ENCODE measurements at places on chromosomes 2 and 18.
A peak's percentile ranks its signal among the peaks of the same experiment; 100 is the strongest.

- H3K4me1 ChIP-seq: no peaks in the 10 kb centered on the region
- no peak for DNase-seq
- H3K27me3 ChIP-seq: peaks cover 5% of the 10 kb centered on the region
- H3K36me3 ChIP-seq: no peaks in the 10 kb centered on the region
- H3K4me3 ChIP-seq: no peak overlapping the region
- no peak overlapping the region for H3K27ac ChIP-seq
These were observed 127.6 kb downstream of the MAPK4 start for GRCh38 chr18:50687491-50687890.

GRCh38 chr2:100423631-100424030, 6.2 kb upstream of the CHST10 start:
- DNase-seq: no peak
- no peak overlapping the region for H3K4me3 ChIP-seq
- no peaks in the 10 kb centered on the region for H3K36me3 ChIP-seq

DNA sequence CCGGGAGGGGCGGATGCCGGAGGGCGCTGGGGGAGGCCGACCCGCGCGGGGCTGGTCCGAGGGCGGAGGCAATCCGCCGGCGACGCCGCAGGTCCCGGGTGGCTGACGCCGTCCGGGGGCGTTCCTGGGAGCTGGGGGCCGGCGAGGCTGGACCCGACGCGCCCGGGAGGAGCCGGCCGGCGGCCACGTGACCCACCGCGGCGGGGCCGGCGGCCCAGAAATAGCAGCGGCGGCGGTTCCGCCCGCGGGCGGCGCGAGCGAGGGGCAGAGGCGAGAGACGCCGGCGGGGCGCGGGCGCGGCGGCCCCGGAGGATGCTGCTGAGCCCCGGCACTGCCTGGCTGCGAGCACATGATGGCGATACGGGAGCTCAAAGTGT, at the start of gene RAB31:
TSS of gene RAB31 (plus strand) at position 245 of the 377 bp plus-strand sequence. CDS start at position 350, 105 bp downstream.
- peak within 1 kb of the TSS; percentile 28 for H3K27ac ChIP-seq
- peak within 1 kb of the TSS; percentile 75 for H3K4me3 ChIP-seq
- H3K4me1 ChIP-seq: peaks cover 48% of the 10 kb centered on the region
- DNase-seq: no peak

DNA sequence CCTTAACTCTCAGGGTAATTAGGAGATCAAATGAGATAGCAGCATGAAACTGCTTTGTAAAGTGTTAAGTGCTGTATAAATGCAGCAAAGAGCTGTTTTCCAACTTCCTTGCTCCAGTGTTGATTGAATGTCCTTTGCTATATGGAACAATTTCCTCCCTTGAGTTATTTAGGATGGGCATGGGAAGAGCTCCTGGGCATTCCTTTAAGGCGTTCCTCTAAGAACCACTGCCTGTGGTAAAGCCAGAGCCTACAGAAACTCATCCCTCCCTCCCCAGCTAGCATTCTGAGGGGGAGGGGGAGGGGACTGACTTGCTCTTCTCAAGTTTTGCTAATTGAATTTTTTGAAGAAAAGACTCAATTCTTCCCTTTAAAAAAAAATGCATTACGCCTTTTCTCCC, 1.4 kb downstream of the AKAIN1 start:
- no peaks in the 10 kb centered on the region for H3K36me3 ChIP-seq
- no peak overlapping the region for H3K27ac ChIP-seq
- peaks cover 55% of the 10 kb centered on the region for H3K27me3 ChIP-seq
- H3K4me3 ChIP-seq: no peak overlapping the region
- peaks cover 5% of the 10 kb centered on the region for H3K4me1 ChIP-seq
- DNase-seq: no peak

GRCh38 chr2:99708231-99708630, 218.4 kb upstream of the REV1 start:
- H3K27me3 ChIP-seq: no peaks in the 10 kb centered on the region
- no peak for DNase-seq
- no peak overlapping the region for H3K27ac ChIP-seq
- H3K36me3 ChIP-seq: no peaks in the 10 kb centered on the region
- no peaks in the 10 kb centered on the region for H3K4me1 ChIP-seq
- no peak overlapping the region for H3K4me3 ChIP-seq

GRCh38 chr2:85356186-85356585, 1.6 kb downstream of the ELMOD3 start:
- DNase-seq: no peak
- no peak overlapping the region for H3K27ac ChIP-seq
- peak overlapping the region; percentile 96 for H3K4me3 ChIP-seq
- peaks cover 42% of the 10 kb centered on the region for H3K4me1 ChIP-seq
- H3K27me3 ChIP-seq: no peaks in the 10 kb centered on the region
- peaks cover 20% of the 10 kb centered on the region for H3K36me3 ChIP-seq

- no peak overlapping the region for H3K4me3 ChIP-seq
- no peaks in the 10 kb centered on the region for H3K36me3 ChIP-seq
- H3K27ac ChIP-seq: no peak overlapping the region
- DNase-seq: no peak
- H3K4me1 ChIP-seq: no peaks in the 10 kb centered on the region
- peaks cover 2% of the 10 kb centered on the region for H3K27me3 ChIP-seq
These were observed 10.7 kb downstream of the CYRIA start for GRCh38 chr2:16654833-16655444.

DNA sequence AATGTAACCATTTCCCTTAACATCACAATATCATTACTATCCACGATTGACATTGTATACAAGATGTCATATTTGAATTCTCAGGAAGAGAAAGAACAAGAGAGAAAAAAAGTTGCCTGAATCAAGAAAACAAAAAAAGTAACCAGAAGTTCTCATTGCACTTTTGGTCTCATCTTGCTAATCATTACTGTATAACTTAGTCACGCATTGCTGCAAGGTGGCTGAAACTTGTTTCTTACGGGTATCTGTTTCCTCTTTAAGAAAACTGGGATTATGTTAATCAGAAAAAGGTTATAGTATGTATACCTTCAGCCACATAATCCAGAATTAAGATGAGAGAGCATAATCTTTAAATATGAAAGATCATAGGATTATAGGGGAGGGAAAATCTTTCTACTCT, 639.7 kb upstream of the SYT4 start:
- no peak for DNase-seq
- no peaks in the 10 kb centered on the region for H3K27me3 ChIP-seq
- no peaks in the 10 kb centered on the region for H3K4me1 ChIP-seq
- H3K4me3 ChIP-seq: no peak overlapping the region

DNA sequence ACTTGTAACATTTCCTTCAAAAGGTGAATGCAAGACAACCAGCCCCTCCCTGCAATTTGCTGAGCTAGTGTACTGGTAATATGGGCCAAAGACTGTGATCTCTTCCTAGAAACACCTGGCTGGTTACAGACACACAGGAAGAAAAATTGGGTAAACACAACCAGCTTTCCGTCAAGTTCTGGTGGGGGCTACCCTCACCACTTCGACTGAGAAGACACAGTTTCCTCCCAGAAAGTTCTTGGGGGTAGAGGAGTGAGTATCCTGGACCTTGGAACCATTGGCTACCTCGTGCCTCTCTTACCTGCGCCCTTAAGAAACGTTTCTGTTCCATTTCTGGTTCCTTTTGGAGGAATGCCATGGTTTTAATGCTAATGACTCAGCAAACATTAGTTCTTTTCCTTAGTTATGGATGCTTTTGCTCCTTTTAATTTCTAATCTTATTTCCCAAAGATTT, 120.9 kb upstream of the DLX2 start:
- H3K4me1 ChIP-seq: peaks cover 30% of the 10 kb centered on the region
- H3K36me3 ChIP-seq: peaks cover 3% of the 10 kb centered on the region
- no peak overlapping the region for H3K4me3 ChIP-seq
- H3K27ac ChIP-seq: no peak overlapping the region
- H3K27me3 ChIP-seq: peaks cover 8% of the 10 kb centered on the region

DNA sequence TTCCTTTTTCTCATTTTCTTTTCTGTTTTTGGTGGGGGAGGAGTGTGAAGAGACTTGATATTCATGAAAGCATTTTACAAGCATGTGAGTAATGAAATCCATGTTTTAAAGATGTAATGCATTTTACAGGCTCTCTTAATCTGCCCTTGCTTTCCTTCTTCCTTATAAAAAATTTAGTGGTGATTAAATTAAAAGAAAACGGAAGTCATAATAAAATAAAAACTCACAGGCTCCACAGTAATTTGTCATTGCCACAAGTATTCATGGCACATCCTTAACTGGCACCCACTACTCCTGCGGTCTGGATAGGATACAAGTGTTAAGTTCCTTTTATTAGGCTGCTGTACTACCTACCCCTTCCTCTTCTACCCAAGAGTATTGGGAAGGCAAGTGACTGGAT, 241.2 kb downstream of the SLC4A3 start:
- no peak overlapping the region for H3K4me3 ChIP-seq
- no peak overlapping the region for H3K27ac ChIP-seq
- H3K36me3 ChIP-seq: no peaks in the 10 kb centered on the region
- no peaks in the 10 kb centered on the region for H3K27me3 ChIP-seq
- H3K4me1 ChIP-seq: no peaks in the 10 kb centered on the region

- no peak overlapping the region for H3K4me3 ChIP-seq
- no peak for DNase-seq
- H3K27me3 ChIP-seq: peaks cover 3% of the 10 kb centered on the region
- peaks cover 14% of the 10 kb centered on the region for H3K4me1 ChIP-seq
- H3K27ac ChIP-seq: no peak overlapping the region
These were observed 523.0 kb downstream of the TXNL1 start for GRCh38 chr18:56115071-56116015.

Measured in activated CD4-positive, alpha-beta T cell treated with anti-CD3 and anti-CD28 coated beads, Interleukin-2, amount 10 ng/mL, durations not matched to agents 7 days and 5 days (primary cell).